Muscle of arm (tissue), 14 donors: ENCODE measurements at places on chromosomes 13 and 19. TPM values are rescaled to one million over a fixed set of nuclear protein-coding genes. Genes with fewer than 3 reads are reported as not detected.

The ICAM3 gene
- not detected for polyA plus RNA-seq

The AP1M2 gene
- polyA plus RNA-seq: not detected

The RXFP2 gene
- polyA plus RNA-seq: 0.08 TPM

The CAPN12 gene
- not detected for polyA plus RNA-seq

The SHC2 gene
- 31.0 TPM for polyA plus RNA-seq

The MRPS12 gene
- polyA plus RNA-seq: 13.6 TPM

The DNAAF3 gene
- polyA plus RNA-seq: 0.48 TPM

The PCDH9 gene
- 3.7 TPM for polyA plus RNA-seq

The LILRA1 gene
- 0.11 TPM for polyA plus RNA-seq

The DPY19L3 gene
- polyA plus RNA-seq: 33.3 TPM

The RAB8A gene
- 90.2 TPM for polyA plus RNA-seq

DNA sequence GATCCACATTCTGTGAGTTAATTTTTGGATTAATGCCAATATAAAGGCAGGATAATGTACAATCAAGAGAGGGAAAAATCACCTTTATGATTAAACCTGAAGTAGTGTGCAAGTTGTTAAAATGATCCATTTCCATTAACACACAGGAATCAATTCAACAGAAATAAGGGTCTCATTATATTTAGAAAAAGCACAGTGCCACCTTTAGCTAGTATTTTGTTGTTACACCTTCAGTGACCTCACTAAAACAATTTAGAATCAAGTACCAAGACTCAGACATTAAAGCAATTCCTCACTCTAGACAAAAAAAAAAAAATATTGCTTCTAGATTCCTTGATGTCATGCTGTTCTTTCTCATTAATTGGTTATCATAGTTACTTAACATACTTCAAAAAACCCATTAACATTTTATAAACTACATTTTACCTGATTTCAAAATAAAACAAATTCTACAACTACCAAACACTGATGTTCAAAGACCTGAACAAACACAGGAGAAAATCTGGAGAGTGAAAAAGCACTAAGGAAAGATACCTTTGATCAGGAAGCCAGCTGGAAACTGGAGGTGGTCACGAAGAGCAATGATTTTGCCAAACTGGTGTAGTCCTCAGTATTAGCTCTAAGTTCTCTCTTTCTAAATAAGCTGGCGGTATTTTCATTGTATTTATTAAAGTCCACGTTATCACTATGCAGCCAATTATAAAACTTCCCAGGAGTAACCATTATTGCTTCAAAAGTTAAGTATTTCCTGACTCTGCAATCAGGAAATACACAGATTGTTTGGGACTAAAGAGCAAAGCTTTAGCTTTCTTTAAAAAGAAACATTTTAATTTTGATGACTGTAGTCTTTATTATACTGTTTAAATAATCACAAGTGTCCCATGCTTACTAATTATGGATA is 115.3 kb downstream of the TBC1D4 start:
- no peak for DNase-seq

DNA sequence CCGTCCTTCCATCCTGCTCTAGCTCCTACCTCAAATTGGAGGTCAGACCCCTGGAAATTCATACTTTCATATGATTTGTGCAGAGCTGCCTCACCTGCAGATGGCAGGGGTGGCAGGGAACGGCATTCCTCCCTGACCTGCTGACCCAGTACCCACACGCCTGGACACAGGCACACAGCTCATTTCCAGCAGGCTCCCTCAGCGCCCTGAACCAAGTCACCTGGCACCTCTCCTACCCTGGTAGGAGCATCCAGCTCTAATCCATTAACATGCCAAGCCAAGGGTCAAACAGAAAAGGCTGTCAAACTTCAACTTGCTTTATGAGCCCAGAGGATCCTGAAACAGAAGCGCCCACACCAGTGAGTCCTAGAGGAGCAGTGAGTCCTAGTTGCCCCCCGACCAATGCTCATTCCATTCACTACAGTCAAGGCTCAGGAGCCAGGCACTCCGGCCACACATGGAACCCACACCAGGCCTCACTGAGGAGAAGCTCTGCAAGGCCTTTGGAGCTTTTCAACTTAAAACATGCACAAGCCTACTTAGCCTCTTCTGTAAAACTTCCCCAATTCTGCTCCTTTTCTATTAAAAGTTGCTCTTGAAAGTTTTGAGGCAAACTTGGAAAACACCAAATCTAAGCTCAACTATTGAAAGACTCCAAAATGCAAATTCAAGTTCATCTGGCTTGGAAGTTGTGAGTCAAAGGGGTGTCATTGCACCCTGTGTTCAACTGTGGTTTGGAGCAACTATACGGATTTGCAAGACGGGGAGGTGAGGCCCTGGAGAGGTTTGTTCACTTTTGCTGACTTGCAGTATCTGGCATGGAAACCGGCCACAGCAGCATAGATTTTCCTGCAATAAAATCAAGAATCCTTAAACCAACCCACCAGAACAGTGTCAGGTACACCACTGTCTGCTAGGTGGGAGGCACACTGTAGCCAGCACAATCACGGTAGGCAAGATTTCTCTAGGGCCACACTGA is 96.7 kb downstream of the CRYL1 start:
- DNase-seq: no peak

DNA sequence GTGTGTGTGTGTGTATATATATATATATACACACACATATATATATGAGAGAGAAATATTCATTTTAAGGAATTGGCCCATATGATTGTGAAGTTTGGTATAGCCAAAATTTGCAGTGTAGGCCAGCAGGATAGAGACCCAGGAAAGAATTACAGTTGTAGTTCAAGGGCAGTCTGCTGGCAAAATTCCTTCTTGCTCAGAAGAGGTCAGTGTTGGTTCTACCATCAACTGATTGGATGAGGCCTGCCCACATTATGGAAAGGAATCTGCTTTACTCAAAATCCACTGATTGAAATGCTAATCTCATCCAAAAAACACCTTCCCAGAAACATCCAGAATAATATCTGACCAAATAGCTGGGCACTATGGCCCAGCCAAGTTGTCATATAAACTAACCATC is 24.0 kb downstream of the RNF6 start:
- no peak for DNase-seq

DNA sequence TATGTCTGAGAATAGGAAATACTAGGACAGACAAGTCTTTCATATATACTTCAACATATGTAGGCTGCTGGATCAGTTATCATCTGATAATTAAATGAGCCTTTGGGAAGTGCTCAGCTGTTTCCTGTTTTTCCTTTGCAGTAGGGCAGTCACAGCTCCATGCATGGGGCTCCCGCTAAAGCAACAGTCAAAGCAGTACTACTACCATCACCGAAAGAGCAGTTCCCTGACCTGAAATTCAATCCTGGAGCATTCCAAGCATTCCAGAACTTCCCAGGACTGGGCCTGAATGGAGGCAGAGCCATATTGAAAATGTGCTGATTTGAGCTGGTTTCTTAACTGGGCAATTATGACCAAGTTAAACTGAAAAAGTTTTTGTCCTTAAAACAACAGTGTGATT is 20.5 kb downstream of the MICU2 start:
- DNase-seq: no peak

- no peak for DNase-seq
These were observed 67.2 kb downstream of the HSPH1 start for GRCh38 chr13:31094331-31095015.

- DNase-seq: no peak
These were observed 5.7 kb downstream of the SLC7A9 start for GRCh38 chr19:32863841-32864240.

DNA sequence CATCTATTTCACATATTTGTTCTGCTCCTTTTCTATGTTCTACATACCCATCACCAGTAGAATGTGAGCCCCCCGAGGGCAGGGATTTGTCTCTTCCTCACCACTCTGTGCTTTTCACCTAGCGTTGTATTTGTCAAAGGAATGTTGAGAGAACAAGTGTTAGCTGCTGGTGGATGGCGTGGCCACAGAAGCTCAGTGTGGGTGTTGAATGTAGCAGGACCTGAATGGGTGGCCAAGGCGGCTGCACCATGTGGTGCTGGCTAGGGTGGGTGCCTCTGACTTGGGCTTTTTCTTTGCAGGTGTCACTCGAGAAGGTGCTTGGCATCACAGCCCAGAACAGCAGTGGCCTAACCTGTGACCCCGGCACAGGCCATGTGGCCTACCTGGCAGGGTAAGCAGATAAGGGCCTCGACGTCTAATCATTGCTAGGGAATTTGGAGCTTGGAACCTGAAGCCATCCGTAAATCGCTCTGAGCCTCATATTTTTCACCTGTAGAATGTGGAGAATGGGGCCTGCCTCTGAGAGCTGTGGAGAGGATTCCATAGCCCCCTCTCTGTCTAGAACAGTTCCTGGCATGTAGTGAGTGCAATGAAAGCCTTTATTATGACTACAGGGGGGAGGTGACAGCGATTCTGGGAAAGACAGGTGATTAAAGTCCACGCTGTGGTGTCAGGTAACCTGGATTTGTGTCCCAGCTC is 3.9 kb downstream of the WDR62 start:
- no peak for DNase-seq

DNA sequence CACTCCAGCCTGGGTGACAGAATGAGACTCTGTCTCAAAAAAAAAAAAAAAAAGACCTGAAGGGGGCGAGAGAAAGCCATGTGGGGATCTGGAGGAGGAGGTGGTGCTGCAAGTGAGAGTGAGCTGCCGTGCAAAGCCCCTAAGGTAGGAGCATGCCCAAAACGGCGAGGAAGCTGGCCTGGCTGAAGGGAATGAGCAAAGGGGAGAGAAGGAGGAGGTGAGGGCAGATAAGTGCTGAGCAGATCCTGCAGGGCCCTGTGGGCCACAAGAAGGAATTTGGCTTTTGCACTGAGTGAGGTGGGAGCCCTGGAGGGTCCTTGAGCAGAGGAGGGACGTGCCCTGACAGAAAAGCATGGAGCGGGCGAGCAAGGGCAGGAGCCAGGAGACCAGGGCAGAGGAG is 19.4 kb upstream of the ADGRE5 start:
- DNase-seq: no peak

- no peak for DNase-seq
These were observed 35.7 kb downstream of the TFDP1 start for GRCh38 chr13:113620036-113620796.

- no peak for DNase-seq
These were observed 6.7 kb downstream of the TM9SF2 start for GRCh38 chr13:99507986-99508385.

GRCh38 chr19:979318-979741 is 4.8 kb upstream of the WDR18 start:
- no peak for DNase-seq

DNA sequence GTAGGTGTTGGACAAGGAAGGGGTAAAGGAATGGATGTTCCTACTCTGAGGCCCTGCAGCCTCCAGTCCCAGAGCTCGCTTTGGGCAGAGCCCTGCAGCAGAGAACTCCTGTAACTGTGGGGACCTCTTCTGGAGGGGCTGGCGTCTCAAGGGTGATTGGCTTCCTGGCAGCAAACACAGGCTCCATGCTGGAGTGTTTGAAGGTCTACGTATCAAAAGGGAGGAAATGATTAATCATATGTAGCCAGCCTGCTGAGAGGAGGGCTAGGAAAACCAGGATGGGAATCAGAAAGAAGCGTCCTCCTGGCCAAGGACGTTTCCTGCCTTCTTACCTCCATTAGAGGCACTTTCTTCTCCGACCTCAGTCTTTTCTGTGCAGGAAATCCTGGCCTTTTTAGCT is 208.5 kb downstream of the TSHZ3 start:
- no peak for DNase-seq

DNA sequence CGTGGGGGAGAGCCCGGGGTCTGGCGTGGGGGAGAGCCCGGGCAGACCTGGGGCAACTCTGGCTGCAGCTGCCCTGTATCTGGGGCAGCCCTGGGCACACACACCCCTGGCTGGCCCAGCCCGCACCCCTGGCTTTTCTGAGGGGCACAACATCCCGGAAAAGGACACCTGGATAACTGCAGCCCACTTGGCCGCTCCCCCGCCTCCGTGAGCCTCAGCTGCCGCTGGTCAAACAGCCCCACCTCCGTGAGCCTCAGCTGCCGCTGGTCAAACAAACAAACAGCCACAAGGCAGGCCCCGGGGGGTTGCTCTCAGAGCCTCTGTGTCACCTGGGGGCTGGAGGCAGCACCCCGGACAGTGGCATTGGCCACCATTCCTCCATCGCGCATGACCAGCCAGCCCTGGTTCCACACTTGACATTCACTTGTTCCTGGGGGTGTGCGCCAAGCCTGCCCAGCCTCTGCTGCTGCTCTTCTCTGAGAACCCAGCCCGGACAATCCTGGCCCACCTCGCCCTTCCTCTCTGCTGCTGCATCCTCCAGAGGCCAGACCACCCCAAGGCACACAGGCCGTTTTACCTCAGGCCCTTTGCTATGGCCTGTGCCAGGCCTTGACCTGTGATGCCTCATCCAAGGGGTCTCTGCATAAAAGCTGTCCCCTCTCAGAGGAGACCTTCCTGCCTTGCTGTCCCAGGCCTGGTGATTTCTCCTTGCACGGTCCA is 19.9 kb downstream of the CEBPG start:
- no peak for DNase-seq

DNA sequence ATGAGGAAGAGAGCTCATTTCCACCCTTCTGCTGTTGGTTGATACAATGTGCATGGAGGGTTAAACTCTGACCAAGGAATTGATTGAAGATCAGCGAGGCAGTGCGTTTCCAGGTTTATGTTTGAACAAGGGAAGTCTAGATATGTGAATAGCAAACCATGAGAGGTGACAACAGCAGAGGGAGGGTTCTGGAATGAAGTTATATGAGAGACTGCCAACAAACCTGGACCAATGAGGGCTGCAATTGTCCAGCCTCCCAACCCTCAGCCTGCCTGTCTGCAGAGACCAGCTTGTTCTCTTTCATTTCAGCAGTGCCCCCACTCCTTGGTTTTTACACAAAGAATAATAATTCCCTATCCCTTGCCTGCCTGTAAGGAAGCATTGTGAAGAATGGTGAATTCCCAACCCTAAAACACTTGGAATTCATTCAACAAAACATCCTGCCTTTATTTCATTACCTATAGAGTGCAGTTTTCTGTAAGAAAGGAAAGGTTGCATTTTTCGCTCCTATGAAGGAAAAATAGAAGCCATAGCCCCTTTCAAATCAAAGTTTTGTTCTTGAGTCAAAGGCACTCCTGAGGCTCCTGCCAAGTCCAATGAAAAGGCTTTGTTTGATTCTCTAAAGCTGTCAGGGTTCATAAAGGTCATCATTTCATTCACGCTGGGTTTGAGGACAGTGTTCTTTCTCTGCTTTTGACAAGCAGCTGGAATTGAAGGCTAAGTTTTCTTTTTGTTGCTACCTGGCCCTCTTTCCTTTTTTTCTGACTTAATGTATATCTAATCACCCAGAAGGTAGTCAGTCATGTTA is 53.6 kb upstream of the ABCC4 start:
- no peak for DNase-seq

GRCh38 chr13:85170372-85170771 is 628.8 kb downstream of the SLITRK6 start:
- DNase-seq: no peak

GRCh38 chr19:29671393-29672160 is 6.3 kb downstream of the PLEKHF1 start:
- DNase-seq: no peak
